Sciatic nerve (tissue), 2 donors: ENCODE measurements at places on chromosomes 4 and X.
A peak's percentile ranks its signal among the peaks of the same experiment; 100 is the strongest.

GRCh38 chr4:62256479-62256878 lies 1056.4 kb downstream of the ADGRL3 start:
- DNase-seq: no peak

- no peak for DNase-seq
Observed at GRCh38 chrX:11189097-11189496, 78.0 kb downstream of the HCCS start.

- DNase-seq: no peak
Observed at GRCh38 chrX:66676413-66676812, 37.5 kb upstream of the EDA2R start.

DNA sequence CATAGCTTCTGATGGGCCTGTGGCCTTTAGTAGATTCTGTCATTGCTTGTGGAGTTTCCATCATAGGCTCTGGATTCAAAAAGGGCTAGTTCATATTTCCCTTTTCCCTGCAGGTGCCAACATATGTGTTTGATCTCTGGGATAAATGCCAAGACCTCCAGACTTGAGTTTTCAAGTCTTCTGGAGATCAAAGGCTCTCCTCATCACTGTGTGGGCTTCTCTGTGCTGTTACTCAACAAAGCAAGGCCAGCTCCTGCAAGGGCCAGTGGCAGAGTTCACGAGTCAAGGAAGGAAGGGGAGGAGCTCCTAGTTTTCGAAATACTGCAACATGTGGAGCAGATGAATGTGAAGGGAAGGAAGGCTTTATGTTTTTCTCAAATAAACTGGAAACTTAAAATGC lies 62.7 kb upstream of the SCML1 start:
- DNase-seq: no peak

DNA sequence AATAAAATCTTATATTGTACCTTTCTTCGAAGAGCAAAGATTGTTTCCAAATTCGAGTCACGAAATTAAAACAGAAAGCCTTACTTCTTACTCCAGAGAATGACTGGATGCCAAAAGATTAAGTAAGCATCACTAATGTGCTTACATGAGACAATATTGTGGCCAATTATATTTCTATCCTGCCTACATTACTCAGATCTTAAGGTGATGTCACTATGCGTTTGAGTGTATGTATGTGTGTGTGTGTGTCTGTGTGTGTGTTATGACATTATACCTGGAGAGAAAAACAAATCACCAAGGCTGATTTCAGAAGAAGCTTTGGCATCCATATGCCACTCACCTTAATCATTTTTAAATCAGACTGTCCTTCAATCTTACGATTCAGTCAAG lies 556.3 kb downstream of the PPARGC1A start:
- no peak for DNase-seq

DNA sequence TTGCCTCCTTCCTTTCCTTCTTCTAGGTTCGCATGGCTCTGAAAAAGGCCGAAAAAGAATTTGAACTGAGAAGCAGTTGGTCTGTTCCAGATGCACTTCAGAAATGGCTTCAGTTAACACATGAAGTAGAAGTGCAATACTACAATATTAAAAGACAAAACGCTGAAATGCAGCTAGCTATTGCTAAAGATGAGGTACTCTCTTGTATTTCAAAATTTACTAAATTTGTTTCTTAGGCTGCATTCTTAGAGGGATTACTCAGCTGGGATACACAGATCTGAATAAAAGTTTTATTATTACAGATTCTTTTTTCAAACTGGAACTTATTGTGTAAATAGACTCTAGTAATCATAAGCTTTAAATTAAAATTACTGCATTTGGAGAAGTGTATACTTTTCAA lies 146.9 kb downstream of the STIM2 start:
- DNase-seq: no peak

GRCh38 chr4:173517781-173518424 lies 12.1 kb downstream of the HAND2 start:
- no peak for DNase-seq

- no peak for DNase-seq
Observed at GRCh38 chrX:110173192-110174175, 144.4 kb downstream of the AMMECR1 start.

DNA sequence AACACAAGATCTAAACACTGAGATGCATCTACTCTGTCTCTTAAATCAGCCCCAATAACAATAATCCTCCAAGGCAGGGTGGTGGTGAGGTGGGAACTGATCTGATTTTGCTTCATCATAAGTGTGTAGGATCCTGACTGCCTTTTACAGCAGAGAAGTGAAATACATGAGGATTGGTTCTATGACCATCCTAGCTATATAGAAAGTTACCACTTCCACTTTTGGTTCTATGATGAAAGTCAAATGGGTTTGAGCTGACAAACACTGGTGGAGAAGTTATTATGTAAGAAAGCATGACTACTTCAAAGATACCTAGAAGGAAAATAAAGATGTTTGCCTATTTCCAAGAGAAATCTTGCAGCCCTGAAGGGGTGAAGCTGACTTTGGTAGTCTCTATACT lies 181.6 kb downstream of the NKX6-1 start:
- no peak for DNase-seq

DNA sequence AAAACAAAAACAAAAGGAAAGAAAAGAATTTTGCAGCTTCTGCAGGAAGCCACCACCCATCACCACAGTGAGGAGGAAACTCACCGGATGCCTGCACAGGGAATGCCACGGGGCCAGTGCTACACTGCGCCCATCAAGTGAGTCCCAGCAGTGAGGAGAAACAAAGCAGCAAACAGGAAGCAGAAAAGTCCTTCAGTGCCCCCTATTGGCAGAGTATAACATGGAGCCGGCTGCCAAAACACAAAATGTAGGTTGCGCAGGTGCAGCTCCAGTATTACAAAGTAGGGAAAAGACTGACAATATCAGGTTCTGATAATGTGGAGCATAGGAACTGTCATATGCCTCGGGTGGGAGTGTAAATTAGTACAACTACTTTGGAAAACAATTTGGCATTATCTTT lies 23.3 kb upstream of the SCML2 start:
- no peak for DNase-seq

DNA sequence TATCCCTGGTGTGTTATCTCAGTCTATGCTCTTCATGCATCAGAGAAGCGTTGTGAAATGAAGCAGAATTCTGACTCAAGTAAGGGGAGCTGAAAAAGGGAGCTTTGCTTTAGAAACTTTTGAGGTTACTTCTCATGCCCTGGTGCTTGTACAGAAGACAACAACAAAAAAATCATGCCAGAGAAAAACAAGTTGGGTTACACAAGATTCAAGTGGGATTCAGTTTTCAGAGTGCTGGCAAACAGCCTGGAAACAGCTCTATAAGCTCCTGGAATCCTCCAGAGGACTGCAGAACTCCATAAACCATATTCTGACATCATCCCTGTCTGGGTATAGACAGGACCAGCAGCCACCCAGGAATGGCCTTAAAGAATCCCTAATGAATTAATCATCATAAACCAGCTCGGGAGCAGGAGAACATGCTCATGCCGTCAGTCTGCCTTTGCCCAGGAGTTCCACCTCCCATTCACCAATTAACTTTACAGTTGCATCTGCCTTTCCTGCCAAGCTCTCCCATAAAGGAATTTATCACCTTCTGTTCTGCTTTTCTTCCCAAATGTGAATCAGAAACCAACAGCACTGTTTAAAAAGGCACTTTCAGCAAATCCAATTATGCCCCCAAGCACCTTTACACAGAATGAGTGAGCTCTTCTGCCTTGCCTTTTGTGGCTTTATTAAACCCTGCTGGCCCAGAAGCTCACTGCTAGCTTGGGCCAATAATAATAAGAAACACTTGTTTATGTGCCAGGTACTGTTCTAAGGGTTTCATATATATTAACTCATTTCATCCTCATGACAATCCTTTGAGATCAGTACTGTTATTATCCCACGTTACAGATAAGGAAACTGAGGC lies 54.5 kb upstream of the FBXW7 start:
- DNase-seq: no peak

- DNase-seq: no peak
Observed at GRCh38 chr4:77578145-77578544, 27.5 kb upstream of the CXCL13 start.

- DNase-seq: no peak
Observed at GRCh38 chr4:110514889-110515479, 39.0 kb downstream of the ENPEP start.

DNA sequence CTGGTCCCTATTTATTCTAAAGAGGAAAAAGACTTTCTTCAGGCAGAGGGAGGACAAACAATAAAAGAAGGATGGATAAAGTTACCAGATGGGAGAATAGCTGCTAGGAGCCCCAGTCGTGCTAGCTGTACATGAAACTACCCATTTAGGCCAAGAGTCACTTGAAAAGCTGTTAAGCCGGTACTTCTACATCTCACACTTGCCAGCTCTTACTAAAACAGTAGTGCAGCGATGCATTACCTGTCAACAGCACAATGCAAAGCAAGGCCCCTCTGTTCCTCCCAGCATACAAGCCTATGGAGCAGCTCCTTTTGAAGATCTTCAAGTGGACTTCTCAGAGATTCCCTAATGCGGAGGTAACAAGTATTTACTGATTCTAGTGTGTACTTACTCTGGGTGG lies 1138.8 kb downstream of the ARAP2 start:
- no peak for DNase-seq

DNA sequence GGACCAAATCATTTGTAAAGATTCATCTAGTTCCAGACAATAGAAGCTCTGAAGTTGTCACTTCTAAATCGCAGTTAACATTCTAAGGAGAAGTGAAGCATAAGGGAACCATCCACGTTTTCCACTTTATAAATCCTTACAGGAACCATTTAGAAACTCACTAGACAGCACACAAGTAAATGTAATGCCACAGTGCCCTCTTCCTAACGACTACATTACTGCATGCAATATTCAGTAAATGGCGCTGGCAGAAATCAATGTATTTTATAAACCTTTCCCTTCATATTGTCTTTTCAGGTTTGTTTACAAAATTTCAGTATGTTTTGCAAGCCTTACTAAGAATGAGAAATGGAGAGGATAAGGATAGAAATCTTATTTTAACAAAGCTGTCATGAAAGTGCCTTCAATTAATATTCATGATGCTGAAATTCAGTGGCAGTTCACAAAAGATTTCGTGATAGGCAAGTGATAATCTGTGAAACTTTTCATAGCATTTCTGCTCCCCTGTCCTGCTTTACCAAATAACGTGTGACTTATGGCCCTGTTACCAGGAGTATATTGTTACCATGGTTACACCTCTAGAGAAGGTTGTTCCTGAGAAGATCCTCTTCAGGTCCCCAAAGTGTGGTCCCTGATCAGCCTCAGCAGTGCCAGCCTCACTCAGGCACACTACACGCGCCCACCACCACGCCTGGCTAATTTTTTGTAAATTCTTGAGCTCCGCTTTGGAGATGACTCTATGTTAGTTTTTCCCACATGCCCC lies 54.2 kb downstream of the TMA16 start:
- no peak for DNase-seq

- no peak for DNase-seq
Observed at GRCh38 chr4:129526812-129527211, 430.9 kb downstream of the C4orf33 start.

GRCh38 chrX:154298312-154298711 lies 2.7 kb downstream of the TKTL1 start:
- DNase-seq: no peak

GRCh38 chr4:151227731-151228130 lies 49.2 kb upstream of the PRSS48 start:
- DNase-seq: peak; percentile 75

GRCh38 chr4:144721994-144722393 lies 76.0 kb downstream of the HHIP start:
- no peak for DNase-seq

- no peak for DNase-seq
Observed at GRCh38 chr4:83019794-83020494, 9.3 kb upstream of the LIN54 start.

DNA sequence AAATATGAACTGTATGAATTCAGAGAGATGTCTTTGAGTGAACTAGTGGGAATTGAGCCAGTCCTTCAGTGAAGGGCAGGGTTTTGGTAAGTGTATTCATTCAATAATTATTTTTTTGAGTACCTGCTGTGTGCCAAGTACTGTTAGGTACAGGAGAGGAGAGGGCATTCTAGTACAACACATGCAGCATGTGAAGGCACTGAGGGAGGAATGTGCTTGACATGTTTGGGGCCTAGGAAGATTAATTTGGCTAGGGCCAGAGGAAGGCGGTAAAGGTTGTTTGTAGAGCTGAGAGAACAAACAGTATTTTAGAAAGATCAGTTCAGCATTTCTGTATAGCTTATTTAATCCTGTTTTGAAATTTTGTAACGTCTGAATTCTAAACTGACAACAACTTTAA lies 27.8 kb downstream of the APOOL start:
- DNase-seq: no peak
